Esophagus squamous epithelium (tissue), 5 donors: ENCODE measurements at places on chromosomes 6 and 20. TPM values are rescaled to one million over a fixed set of nuclear protein-coding genes. Genes with fewer than 3 reads are reported as not detected.

- no peak overlapping the region for H3K27ac ChIP-seq
- no peaks in the 10 kb centered on the region for H3K4me1 ChIP-seq
- no peak for DNase-seq
- H3K36me3 ChIP-seq: no peaks in the 10 kb centered on the region
Observed at GRCh38 chr6:135514706-135515105, 17.2 kb upstream of the AHI1 start.

DNA sequence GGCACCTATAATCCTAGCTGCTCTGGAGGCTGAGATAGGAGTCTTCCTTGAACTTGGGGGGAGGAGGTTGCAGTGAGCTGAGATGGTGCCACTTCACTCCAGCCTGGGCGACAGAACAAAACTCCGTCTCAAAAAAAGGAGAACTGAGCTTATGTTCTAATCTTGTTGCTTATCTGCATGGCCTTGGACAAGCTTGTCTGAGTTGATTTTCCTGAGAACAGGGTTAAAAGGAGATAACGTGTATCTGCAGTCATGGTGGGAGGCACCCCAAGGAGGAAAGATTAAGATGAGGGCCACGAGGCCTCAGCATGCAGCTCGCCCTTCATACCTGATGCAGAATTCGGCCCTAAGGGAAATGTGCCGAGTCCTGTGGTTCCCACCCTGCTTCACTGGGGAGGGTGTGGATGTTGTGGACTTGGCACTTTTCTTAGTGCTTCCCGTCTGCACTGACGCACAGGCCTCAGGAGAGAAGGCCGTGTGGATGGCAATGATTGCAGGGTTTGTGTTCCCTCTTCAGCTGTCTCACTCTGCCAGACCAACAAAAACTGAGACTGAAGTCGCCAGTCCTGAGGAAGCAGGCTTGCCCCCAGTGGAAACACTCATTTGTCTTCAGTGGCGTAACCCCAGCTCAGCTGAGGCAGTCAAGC lies 56.3 kb downstream of the EZR start:
- no peaks in the 10 kb centered on the region for H3K27me3 ChIP-seq
- DNase-seq: no peak
- no peaks in the 10 kb centered on the region for H3K4me1 ChIP-seq
- peaks cover 53% of the 10 kb centered on the region for H3K36me3 ChIP-seq

- H3K36me3 ChIP-seq: no peaks in the 10 kb centered on the region
- H3K27me3 ChIP-seq: no peaks in the 10 kb centered on the region
- peak overlapping the region; percentile 2 for H3K4me3 ChIP-seq
- peaks cover 37% of the 10 kb centered on the region for H3K4me1 ChIP-seq
- H3K27ac ChIP-seq: peak overlapping the region; percentile 38
Observed at GRCh38 chr20:62603021-62603906, 39.0 kb upstream of the SLCO4A1 start.

OTOR gene
- not detected for total RNA-seq

SLC22A23 gene
- total RNA-seq: 42.6 TPM

DNA sequence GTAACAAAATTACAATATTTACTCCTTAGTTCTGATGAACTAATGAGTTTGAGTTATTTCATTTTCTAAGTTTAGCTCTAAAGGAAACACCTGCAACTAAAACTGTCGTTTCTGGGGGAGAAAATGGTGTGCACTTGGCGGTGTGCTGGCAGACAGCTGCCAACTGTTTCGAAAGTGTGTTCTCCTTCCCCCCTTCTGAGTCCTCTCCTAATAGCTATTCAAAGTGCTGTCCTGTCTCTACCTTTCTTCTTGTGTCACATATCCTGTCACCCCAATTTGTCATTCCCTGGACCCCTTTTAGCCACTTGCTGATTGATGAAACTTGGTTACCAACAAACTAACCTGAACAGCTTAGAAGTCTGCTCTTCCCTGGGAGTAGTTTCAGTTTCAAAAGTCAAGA lies 4.9 kb upstream of the UBE2J1 start:
- no peak overlapping the region for H3K27ac ChIP-seq
- no peak overlapping the region for H3K4me3 ChIP-seq
- no peaks in the 10 kb centered on the region for H3K36me3 ChIP-seq
- no peaks in the 10 kb centered on the region for H3K27me3 ChIP-seq
- H3K4me1 ChIP-seq: no peaks in the 10 kb centered on the region

PNLDC1 gene
- not detected for total RNA-seq

GRCh38 chr6:109226353-109226752 lies 131.0 kb downstream of the CEP57L1 start:
- H3K36me3 ChIP-seq: no peaks in the 10 kb centered on the region
- H3K4me3 ChIP-seq: no peak overlapping the region
- no peaks in the 10 kb centered on the region for H3K27me3 ChIP-seq
- no peak for DNase-seq
- H3K4me1 ChIP-seq: peaks cover 4% of the 10 kb centered on the region

DNA sequence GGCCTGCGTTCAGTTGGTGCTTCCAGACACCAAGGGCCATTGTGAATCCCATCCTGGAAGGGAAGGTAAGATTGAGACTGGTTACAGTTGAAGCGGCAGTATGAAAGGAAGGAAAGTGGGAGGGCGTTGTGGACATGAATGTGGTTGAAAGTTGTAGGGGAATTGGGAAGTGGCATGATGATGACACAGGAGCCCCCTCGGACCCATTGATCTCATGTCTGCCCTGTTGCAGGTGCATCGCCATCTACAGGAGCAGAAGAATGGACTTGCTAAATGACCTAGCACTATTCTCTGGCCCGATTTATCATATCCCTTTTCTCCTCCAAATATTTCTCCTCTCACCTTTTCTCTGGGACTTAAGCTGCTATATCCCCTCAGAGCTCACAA lies 5.5 kb downstream of the HLA-DQA1 start:
- H3K27ac ChIP-seq: no peak overlapping the region
- H3K4me1 ChIP-seq: no peaks in the 10 kb centered on the region
- no peaks in the 10 kb centered on the region for H3K27me3 ChIP-seq
- no peaks in the 10 kb centered on the region for H3K36me3 ChIP-seq
- no peak for DNase-seq
- H3K4me3 ChIP-seq: no peak overlapping the region

DNA sequence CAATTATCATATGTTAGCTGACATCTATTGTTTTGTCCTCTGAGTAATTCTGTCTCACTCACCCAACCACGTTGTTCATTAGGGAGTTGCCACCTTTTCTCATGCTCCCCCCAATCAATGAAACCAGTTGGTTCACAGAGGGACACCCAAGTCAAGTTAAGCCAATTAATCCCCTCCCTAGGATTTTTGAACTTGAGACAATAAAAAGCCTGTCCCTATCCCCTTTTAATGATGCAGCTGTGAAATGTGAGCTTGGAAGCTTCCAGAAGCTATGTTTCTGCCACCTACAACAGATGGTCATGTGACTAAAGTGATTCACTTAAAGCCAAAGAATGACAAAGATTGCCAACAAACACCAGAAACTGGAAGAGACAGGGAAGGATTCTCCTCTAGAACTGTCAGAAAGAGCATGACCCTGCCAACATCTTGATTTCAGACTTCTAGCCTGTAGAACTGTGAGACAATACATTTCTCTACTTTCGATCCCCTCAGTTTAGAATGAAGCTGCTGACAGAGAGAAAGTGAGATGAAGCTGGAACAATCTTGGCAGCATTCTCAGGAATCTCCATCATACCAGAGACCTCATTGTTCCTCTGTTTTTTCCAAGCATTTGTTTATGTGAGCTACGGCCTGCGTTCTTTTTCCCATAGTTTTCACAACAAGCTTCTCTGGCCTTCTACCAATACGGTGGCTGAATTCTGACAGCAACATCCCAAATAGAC lies 57.8 kb upstream of the TPD52L1 start:
- H3K27me3 ChIP-seq: no peaks in the 10 kb centered on the region
- H3K4me1 ChIP-seq: peaks cover 37% of the 10 kb centered on the region
- H3K4me3 ChIP-seq: no peak overlapping the region
- no peak for DNase-seq
- no peaks in the 10 kb centered on the region for H3K36me3 ChIP-seq

DNA sequence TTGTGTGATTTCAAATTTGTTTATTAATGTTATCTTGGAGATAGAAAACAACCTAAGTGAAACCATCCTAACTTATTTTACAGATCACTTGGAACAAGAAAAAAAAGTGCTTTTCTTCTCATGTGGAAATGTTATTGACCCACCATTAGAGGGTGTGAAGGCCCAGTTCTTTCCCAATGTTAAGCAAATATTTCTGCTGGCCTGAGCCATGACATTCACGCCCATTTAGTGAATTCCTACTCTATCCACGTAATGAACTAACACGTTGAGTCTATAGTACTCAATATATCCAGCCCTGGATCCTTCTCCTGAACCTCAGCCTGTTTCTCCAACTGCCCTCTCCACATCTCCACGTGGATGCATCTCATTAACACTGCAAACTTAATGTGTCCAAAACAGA lies 180.6 kb upstream of the ZFP64 start:
- no peaks in the 10 kb centered on the region for H3K36me3 ChIP-seq
- no peak overlapping the region for H3K27ac ChIP-seq
- no peak overlapping the region for H3K4me3 ChIP-seq
- H3K4me1 ChIP-seq: no peaks in the 10 kb centered on the region

DNA sequence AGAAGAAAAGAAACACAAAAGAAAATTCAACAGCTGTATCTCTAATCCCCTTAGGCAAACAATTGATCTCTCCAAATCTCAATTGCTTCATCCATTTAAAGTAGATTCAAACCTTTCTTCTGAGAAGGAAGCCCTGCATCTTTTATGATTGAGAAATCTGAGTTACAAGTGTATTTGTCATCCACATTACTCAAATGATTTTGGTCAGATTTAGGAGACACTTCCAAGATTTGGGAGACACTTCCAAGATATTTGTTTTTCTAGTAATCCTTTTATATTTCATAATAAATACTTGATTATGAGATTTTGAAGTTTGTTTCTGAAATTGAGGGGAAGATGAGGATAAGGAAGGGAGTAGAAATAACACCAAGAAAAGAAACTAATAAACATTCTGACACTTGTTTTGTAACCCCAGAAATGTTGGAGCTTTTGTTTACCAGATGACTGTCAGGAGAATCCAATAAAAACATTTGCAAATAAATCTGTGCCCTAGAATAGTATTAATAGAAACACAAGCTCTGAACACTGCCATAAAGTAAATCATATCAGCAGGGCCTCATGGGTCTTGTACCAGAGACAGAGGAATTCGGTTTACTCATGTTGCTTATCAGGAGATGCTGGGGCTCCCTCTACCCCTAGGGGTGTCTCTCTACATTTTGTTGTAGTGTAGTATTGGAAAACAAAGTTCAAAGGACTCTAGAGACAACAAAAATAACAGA lies 314.3 kb upstream of the NT5E start:
- no peak for DNase-seq
- H3K4me3 ChIP-seq: no peak overlapping the region
- H3K27me3 ChIP-seq: no peaks in the 10 kb centered on the region
- H3K27ac ChIP-seq: no peak overlapping the region
- no peaks in the 10 kb centered on the region for H3K36me3 ChIP-seq
- no peaks in the 10 kb centered on the region for H3K4me1 ChIP-seq

MRAP2 gene
- 0.70 TPM for total RNA-seq

DNA sequence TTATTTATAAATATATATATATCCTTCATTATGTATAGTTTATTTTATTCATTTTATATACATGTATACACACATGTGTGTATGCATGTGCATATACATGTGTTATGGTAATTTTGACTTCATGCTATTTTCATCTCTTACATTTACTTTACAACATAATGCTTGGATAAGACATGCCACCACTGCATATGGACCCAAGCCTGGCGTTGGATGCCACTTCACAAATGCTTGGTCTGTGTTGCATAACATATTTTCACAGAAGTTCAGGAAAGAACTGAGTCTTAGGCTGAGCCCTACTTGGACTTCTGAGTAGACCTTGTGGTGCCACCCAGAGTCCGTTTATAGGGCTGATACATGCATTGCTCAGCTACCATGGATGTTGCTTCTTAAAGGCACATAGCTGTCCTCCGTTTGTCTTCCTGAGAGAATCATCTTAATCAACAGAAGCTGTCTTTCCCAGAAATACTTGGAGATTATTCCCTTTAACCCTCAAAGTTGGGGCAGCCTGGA lies 337.8 kb downstream of the BTBD3 start:
- no peaks in the 10 kb centered on the region for H3K27me3 ChIP-seq
- DNase-seq: no peak
- no peak overlapping the region for H3K4me3 ChIP-seq
- no peaks in the 10 kb centered on the region for H3K36me3 ChIP-seq

DNA sequence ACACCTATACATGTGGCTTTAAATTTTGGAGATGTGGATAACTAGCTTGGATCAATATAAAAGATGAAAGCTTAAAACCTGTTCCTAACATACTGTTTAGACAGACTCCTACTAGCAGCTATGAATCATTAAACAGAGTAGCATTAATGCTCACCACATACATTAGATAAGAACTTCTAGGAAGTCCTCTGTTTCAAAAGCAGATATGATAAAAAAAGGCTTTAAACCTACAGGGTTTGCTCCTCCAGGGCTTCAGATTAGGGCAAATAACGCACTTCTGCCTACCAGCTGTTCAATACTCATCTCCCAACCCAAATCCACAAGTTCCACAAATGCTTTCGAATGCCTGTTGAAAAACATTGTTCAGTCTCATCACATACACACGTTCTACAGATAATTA lies 1.5 kb downstream of the REPS1 start:
- DNase-seq: no peak
- peak overlapping the region; percentile 81 for H3K4me3 ChIP-seq
- peak overlapping the region; percentile 95 for H3K27ac ChIP-seq

- peaks cover 19% of the 10 kb centered on the region for H3K4me1 ChIP-seq
- DNase-seq: no peak
- H3K36me3 ChIP-seq: no peaks in the 10 kb centered on the region
- H3K27me3 ChIP-seq: no peaks in the 10 kb centered on the region
- no peak overlapping the region for H3K4me3 ChIP-seq
Observed at GRCh38 chr6:47126647-47127391, 84.7 kb upstream of the ADGRF1 start.

DNA sequence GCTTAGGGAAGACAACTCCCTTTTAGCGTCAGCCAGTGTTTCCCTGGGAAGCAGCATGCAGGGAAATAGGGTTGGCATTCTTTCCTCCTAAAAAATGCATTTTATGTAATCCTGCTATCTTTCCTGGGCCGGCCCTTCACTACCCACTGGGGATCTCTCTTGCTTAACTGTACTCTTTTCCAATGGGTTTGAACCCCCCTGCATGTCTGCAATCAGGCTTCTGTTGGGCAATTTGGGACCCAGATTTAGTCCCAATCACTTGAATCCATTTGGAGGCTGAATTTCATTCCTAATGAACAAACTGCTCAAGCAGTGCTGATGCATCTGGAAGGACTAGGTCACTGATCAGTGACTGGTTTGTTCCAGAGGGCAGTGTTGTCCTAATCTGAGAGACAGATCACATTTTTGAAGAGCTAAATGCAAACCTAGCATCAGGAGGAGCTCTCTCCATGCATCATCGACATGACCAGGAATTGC lies 152.0 kb downstream of the TSHZ2 start:
- no peak overlapping the region for H3K27ac ChIP-seq
- H3K36me3 ChIP-seq: no peaks in the 10 kb centered on the region
- no peaks in the 10 kb centered on the region for H3K4me1 ChIP-seq
- no peaks in the 10 kb centered on the region for H3K27me3 ChIP-seq

PCK1 gene
- 0.62 TPM for total RNA-seq

- peak overlapping the region; percentile 90 for H3K4me3 ChIP-seq
- no peak for DNase-seq
- peak overlapping the region; percentile 100 for H3K27ac ChIP-seq
- H3K27me3 ChIP-seq: no peaks in the 10 kb centered on the region
- peaks cover 8% of the 10 kb centered on the region for H3K4me1 ChIP-seq
Observed at GRCh38 chr6:157020398-157020797, 243.2 kb downstream of the ARID1B start.

GRCh38 chr6:5211492-5211891 lies 49.3 kb downstream of the LYRM4 start:
- H3K36me3 ChIP-seq: no peaks in the 10 kb centered on the region
- no peaks in the 10 kb centered on the region for H3K27me3 ChIP-seq
- no peak overlapping the region for H3K4me3 ChIP-seq
- H3K4me1 ChIP-seq: peaks cover 21% of the 10 kb centered on the region
- no peak for DNase-seq

- peak overlapping the region; percentile 78 for H3K27ac ChIP-seq
- H3K36me3 ChIP-seq: no peaks in the 10 kb centered on the region
- no peak overlapping the region for H3K4me3 ChIP-seq
- no peaks in the 10 kb centered on the region for H3K27me3 ChIP-seq
- peaks cover 30% of the 10 kb centered on the region for H3K4me1 ChIP-seq
Observed at GRCh38 chr6:112204350-112204706, 50.0 kb downstream of the LAMA4 start.
